Myocyte (in vitro differentiated cells): ENCODE measurements at places on chromosomes 5 and 9. TPM values are rescaled to one million over a fixed set of nuclear protein-coding genes. Genes with fewer than 3 reads are reported as not detected.

GRCh38 chr9:121589986-121590385, 61.4 kb upstream of the DAB2IP start:
- DNase-seq, result no peak

DNA sequence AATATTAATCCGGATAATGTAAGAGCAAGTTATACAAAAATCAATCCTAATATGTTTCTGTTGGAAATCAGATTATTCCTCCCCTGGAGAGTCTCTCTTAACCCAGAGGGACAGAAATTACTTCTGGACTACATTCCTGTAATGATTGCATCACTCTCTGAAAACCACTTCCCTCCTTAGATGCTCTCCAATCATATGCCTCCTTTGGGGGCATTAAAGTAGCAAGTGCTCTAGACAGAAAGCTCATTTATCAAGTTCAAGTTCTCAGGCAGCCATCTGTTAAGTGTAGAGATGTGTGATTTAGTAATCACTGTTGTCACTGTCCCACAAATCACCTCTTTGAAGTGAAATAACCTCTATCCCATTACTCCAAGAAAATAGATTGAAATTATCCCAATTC, 247.1 kb downstream of the SLCO4C1 start:
- DNase-seq, result no peak

GRCh38 chr5:73825199-73825598, 199.2 kb downstream of the ARHGEF28 start:
- DNase-seq, result no peak

GRCh38 chr5:33523208-33523771, 82.5 kb downstream of the TARS1 start:
- DNase-seq, result no peak

DNA sequence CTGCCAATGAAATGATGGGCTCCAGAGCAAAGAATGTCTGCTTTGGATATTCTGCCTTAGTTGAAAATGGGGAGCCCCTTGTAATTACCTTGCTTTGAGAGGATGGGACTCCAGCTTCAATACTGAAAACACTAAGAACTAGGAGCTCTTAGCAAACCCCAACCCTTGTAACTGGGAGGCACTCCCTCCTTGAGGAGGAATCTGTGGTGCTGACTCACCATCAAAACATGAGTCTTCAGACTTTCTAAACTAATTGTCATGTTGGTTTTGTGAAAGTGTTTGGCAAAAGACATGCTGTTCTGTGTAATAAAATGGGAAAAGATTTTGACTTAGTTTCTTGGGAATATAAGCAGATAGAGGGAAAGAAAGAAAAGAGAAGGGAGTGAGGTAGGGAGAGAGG, 91.9 kb upstream of the PTPRD start:
- no peak for DNase-seq

- DNase-seq, result peak; percentile 76
These were observed at the start of gene DOK3 for GRCh38 chr5:177509381-177509951. Gene DOK3 (minus strand): TSS chr5:177509826. CDS start chr5:177509540, 286 bp downstream.

Gene BARHL1
- not detected in 2 replicates for total RNA-seq
